PC-9 (cell line): ENCODE measurements at places on chromosomes 5 and 9.

DNA sequence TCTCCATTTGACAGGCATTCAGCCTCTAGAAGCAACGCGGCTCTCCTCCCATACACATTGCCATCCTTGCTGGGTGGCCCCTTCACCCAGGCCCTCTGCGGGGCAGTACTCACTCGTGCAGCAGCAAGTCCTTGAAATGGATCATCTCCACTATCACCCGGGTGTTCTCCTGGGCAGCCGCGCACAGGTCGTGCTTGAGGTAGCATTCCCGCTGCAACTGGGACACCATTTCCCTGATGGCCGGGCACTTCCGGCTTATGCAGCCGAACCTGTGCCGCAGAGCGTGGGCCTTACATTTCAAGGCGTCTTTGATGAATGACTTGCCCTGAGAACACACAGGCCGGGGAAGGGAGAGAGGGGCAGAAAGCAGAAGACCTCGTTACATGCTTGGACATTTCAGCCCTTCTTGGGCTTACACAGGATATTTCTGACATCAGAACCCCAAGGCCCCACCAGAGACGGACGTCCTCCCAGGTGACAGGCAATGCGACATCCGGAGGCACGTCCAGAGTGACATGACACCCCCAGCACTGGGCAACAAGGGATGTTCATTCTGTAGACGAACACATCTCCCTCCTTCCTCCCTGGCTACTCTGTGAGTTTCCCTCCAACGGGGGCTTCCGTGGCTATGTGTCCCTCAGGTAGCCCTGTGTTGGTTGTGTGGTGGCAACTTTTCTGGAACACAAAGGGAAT lies 5.0 kb downstream of the STC2 start:
- DNase-seq: no peak

GRCh38 chr9:113513536-113513935 lies 50.0 kb downstream of the RGS3 start:
- no peak for DNase-seq

GRCh38 chr9:89869793-89870580 lies 265.2 kb downstream of the GADD45G start:
- DNase-seq: no peak

DNA sequence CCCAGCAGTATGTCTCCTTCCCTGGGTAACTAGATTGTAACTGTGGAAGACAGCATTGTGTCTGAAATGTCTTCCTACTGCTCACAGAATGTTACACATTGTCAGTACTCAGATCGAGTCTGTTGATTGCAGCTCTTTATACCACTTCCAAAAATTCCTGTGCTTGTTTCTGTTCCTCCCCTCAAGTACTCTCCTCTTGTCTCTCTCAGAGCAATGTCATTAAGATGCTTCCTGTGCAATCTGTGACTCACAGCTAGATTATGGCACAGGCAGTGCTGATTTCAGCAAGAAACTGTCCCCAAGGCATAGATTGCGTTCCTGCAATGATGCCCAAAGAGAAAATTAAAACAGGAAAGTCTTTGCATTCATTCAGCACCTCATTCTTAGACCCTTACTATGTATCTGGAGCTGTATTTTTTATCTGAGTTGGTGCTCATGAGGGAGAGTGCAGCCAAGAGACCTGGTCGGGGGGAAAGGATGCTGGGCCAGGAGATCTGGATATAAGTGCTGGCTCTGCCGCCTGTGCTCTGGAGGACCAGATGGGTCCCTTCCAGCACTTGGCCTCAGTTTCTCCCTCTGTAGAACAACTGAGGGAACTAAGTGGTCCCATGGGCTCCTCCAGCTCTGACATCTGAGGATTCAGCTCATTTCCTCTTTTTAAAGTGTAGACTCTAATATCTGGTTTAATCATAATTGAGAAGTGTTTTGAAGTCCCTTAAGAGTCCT lies 40.8 kb upstream of the GNPDA1 start:
- peak; percentile 93 for DNase-seq

- peak; percentile 13 for DNase-seq
Measured at GRCh38 chr9:83238871-83239640, 176.1 kb upstream of the RASEF start.

- no peak for DNase-seq
Measured at GRCh38 chr9:134165357-134166315, 1.3 kb upstream of the RNU6ATAC start.

- DNase-seq: no peak
Measured at GRCh38 chr9:84218322-84218721, 122.2 kb downstream of the SLC28A3 start.

DNA sequence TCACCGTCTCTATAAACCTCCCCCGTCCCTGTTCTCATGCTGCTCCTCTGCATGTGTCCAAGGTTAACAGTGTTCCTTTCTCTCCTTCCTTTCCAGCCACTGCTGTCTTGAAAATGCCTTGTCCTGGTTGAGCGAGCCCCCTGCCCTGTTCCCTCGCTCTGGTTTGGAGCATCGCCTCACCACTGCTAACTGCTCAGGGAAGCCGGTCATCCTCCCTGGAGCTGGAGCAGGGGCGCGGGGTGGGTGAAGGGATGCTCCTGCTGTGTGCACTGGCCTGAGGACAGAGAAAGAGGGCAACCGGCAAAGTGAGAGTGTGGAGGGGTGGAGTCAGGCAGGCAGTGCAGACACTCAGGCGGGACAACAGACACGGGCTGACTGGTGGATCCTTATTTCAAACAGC lies 19.4 kb downstream of the UBE2QL1 start:
- no peak for DNase-seq

GRCh38 chr5:59436364-59437148 lies 457.0 kb downstream of the PDE4D start:
- no peak for DNase-seq

GRCh38 chr5:128966846-128967245 lies 1.6 kb downstream of the SLC27A6 start:
- DNase-seq: no peak

- DNase-seq: no peak
Measured at GRCh38 chr9:106529616-106530015, 333.4 kb upstream of the ZNF462 start.

GRCh38 chr9:123350590-123351310 lies 5.2 kb upstream of the CRB2 start:
- no peak for DNase-seq

GRCh38 chr9:93865245-93865644 lies 89.9 kb downstream of the BARX1 start:
- DNase-seq: no peak
